Activated T-cell treated with anti-CD3 and anti-CD28 coated beads, Interleukin-2, amount 50 U/mL, for 4 hours (primary cell): ENCODE measurements at places on chromosomes 2 and 18. TPM values are rescaled to one million over a fixed set of nuclear protein-coding genes. Genes with fewer than 3 reads are reported as not detected.

GRCh38 chr2:152513029-152513428, 178.1 kb downstream of the FMNL2 start:
- no peak for DNase-seq

- no peak for DNase-seq
Observed at GRCh38 chr2:104249629-104250028, 604.3 kb upstream of the POU3F3 start.

GRCh38 chr18:49968644-49969309, 155.4 kb upstream of the ACAA2 start:
- DNase-seq, result no peak

DNA sequence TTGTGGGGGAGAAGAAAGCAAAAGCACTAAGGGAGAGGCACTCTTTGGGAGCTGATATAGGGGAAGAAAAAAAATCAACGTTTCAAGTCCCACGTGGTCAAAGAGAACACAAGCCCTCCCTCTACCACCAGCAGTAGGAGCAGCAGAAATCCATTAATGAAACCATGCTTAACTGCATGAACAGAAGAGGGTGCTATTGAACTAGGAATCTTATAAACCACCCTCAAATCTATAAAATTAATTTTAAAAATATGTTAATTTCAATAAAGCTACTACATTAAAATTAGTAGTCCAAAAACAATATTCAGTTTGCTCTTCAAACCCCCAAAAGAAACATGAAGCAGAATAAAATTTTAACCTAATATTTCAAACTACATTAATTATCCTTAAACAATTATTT, 147.8 kb downstream of the TMEM18 start:
- DNase-seq, result no peak

SPC25 gene
- 2.1 TPM for total RNA-seq

- DNase-seq, result no peak
Observed at GRCh38 chr2:159262904-159263303, 23.6 kb downstream of the WDSUB1 start.
